Nephron progenitor cell (in vitro differentiated cells): ENCODE measurements at places on chromosomes 6 and 20.

DNA sequence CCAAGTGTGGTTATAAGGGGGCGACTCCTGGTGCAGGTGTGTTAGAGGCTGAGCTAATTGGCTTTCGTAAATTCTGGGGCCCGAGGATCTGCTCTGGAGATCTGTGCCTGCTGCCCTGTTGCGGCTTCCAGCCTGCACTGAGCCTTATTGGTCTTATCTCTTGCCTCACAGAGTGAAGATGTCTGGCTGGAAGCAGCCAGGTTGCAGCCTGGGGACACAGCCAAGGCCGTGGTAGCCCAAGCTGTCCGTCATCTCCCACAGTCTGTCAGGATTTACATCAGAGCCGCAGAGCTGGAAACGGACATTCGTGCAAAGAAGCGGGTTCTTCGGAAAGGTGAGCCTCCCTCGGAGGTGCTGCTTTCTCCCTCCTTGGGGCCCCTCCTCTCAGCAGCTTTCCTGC, 20.0 kb downstream of the PRPF6 start:
- no peak for DNase-seq

GRCh38 chr20:52768694-52769093, 203.5 kb upstream of the TSHZ2 start:
- DNase-seq, result no peak

- no peak for DNase-seq
Observed at GRCh38 chr6:44951253-44951747, 376.8 kb upstream of the RUNX2 start.

DNA sequence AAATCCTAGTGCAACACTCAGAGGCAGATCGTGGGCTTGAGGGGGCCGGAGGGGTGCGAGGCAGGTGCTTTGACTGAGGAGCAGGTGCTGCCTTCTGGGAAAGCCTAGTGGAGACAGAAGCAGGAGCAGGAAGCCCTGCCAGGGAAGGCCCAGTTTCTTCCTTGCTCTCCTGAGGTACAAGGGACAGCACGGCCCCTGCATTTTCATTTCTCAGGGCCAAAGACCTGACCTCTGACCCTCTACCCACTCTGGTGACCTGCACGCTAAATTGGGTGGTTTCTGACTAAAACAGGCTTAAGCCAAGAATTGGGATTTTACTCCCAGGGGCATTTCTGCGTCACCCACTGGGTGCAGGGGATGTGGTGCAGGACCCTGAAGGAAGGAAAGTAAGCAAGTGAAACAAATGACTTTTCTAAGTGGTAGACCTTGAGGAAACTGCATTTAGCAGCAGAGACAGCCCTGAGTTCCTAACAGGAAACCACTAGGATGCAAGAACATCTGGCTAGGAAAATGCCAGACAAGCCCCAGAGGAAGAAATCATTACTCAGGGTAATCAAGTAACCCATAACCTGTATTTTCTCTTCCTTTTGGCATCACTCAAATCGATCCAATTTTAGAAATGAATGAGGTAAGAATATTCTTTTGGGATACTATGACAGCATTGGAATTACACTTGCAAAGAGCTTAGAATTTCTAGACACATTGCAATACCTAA, 141.7 kb downstream of the CD164 start:
- no peak for DNase-seq

DNA sequence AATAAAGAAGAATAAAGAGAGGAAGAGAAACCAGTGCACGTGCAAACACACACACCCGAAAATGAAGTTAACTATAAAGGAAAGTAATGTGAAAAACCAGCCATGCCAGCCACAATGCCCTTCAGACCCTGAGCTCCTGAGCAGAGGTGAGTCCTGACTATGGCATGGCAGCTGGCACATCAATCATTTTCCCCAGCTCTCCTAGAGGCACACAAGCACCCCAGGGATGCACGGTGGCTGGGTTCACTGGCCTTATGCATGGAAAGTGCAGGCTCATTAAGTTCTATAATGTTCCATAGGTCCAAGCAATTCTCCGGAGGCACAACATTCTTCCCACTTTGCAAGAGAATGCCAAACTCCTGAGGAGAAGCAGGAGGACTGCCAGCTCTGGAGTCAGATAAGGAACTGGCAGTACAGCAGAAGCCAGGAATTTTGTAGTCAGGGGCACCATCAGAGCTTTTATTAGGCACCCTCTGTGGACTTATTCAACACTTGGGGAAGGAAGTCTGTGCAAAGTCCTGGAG, 175.0 kb upstream of the PRDM1 start:
- DNase-seq, result no peak

DNA sequence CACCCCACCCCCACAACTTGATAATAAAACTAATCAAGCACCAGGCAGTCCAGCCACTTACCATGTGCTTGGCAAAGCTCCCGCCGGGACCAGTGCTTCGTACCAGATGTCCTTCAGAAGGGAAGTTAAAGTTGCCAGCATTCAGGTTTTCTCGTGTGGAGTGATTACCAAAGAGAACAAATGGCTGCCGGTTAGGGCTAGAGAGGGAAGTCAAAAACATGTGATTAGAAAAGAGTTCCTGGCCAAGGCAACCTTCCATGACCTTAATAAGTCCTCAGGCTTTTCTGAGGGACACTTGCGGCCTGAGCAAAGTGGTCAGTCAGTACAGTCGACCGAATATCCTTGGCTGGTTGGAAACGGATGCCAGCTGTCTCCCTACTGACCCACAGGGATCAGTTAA, 67.0 kb downstream of the DNAAF9 start:
- no peak for DNase-seq

DNA sequence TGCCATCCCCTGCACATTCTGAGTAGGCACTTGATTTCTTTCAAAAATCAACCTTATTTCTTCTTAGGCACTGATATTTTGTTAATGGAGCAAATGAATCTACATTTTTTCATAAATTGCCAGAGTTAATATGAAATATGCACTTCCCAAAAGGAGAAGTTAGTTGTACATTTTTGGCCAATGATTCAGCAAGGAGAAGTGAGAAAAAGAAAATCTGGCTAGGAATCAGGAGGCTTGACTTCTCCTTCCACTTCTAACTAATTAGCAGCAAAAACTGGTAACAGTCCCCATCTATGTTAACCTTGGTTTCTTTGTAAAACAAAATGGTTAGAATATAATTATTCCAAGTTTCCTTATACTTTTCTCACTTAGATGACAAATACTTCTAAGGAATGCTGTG, 7.0 kb upstream of the DSE start:
- DNase-seq, result no peak

- no peak for DNase-seq
Observed at GRCh38 chr6:12595161-12595811, 121.3 kb upstream of the PHACTR1 start.

DNA sequence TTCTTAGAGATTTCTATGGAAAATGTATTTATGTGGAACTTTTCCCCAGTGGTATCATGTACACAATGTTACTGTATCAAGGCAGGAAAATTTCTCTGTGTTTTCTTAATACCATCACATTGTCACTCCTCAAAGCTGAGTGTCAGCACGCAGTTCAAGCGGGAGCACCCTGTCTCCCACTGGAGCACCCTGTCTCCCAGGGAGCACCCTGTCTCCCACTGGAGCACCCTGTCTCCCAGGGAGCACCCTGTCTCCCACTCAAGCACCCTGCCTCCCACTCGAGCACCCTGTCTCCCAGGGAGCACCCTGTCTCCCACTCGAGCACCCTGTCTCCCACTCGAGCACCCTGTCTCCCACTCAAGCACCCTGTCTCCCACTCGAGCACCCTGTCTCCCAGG, 51.3 kb downstream of the PSMG4 start:
- no peak for DNase-seq

- DNase-seq, result no peak
Observed at GRCh38 chr6:163637524-163637923, 223.0 kb downstream of the QKI start.

- no peak for DNase-seq
Observed at GRCh38 chr20:50842821-50843220, 48.0 kb downstream of the BCAS4 start.

GRCh38 chr6:152458648-152459644, 178.2 kb downstream of the SYNE1 start:
- DNase-seq, result no peak

DNA sequence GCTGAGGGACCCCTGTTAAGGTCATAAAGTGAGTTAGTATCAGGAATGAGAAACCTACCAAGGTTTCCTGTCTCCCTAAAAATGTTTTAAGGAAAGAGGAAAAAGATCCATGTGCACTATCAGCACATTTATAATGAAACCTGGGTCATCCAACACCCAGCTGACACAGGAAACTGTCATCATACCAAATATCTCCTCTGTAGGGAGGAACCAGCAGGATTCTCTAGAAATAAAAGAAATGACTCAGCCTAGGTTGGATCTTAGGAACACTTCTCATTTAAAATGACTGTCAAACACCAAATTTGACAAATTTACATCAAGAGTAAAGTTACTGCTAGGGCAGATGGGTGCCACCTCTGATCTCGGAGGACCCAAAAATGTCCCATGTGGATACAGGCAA, 21.7 kb downstream of the GFOD1 start:
- DNase-seq, result no peak

DNA sequence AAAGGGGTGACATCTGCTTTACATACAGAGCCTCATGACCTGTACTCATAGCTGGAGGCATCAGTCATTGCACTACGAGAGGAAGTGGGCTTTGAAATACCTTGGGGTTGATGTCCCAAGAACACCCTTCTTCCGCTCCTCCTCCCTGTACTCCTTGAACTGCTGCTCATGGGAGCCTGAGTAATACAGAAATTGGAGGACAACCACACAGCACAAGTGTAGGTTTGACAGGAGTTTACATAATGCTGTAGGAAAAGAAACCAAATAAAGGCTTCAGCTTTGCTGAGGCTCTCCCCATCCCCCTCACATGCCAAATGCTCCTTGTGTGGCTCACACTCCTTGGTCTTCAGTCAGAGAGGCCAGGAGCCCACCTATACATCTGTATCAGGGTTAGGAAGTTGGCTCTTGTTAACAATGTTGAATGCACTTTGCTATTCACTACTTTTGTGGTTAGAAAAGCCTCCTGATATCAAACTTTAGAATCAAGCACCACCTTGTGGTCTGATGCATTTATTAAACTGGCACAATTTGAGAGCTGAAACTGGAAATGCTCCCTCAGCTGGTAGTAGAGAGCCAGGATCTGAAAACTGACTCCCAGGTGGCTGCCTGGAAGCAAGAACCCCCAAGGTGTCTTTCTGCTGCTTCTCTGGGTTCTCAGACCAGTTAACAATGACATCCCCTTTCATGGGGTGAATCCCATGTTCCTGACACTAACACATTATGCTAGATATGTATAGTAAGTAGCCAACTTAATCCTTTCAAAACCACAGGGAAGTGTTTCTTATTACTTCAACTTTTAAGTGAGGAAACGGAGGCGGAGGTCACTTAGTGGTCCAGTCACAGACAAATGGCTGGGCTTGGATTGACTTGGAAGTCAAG, 56.2 kb upstream of the EDN1 start:
- DNase-seq, result no peak

DNA sequence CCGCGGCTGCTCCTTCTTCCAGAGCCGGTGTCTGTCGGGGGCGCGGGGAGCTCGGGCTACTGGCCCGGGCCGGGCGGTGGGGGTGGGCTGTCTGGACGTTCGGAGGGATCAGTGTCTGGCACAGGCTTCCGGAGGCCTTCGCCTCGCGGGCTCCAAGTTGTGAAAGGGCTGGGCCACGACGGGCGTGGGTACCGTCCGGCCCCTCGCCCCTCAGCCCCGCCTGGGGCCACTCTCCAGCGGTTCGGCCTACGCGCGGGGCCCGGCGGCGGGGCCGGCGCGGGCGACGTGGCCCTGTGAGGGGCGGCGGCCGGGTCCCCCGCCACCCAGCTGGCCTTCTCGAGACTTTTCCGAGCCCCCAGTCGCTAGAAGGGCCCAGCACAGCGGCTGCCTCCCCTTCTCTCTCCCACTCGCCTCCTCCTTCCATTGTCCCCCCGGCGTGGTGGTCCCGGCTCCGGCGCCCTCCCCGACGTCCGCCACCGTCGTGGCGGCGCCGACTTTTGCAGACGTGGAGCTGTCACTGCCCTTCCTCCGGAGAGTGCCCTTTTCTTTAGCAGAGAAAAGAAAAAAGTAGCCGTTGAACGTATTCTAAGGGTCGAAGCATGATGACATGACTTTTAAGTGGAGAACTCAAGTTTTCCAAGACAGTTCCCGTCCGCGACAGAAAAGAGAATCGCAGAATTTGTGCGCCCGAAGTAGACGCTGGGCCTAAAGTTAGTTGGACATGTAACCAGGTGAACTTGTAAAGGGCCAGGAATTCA, 571 bp downstream of the ITCH start:
- peak; percentile 74 for DNase-seq
